ENCODE measurements at places on chromosomes 3 and 15.

DNA sequence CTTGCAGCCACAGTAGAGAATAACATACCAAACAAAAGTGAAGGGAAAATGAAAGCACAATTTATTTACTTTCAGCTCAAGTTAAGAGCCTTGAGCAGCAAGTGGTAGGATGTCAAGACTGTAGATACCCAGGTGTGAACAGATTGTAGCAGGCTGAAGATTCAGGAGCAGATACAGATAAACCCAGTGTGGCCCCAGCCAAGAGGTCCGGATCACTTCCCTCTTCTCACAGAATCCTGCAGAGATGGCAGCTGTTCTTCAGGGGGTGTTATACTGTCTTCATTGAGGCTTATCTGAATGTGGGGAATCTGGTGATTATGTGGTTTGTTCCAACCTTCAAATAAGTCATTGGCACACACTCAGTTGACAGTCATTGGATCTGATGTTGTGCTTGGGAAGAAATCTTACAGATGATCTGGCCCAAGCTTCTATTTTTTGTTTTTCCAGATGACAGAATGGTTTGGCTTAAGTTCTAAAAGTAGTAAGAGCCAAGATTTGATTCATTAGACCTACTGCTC, 2.2 kb downstream of the STARD9 start:
- DNase-seq = no peak

DNA sequence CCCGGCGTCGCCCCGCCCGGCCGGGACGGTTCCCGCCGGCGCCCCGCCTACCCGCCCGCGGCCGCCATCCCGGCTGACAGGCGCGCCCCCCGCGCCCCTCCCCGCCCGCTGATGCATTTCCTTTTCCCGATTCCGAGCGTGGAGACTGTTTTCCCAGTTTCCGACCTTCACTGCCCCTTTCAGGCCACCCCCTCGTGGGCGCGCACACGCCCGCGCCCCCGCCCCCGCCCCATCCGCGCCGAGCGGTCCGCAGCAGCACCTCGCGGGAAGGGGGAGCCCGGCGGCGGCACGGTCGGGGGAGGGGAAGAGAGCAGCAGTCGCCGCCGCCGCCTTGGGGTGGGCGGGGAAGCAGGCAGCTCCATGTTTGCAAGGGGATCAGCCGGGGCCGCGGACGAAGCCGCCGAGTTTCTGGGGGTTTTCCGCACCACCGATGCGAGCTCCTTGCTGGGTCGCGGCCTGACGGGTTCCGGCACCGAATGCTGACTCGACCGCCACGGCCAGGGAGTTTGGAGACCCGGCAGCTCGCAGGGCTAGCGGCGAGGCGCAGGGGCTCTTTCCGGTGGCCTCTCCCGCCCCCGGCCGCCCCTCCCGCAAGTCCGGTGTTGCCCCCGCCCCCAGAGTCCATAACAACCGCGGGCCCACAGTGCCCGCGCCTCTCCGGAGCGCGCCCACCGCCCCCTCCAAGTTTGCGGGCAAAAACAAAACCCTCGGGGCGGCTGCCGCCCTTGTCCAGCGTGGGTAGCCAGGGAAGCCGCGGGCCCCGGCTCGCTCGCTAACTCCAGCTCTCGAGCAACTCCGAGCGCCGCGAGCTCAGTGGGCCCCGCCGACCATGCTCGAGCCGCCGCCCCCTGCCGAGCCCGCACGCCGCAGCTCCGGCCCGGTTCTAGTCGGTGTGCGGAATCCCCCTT, 3.2 kb upstream of the SIN3A start:
- peak; percentile 32 for DNase-seq

DNA sequence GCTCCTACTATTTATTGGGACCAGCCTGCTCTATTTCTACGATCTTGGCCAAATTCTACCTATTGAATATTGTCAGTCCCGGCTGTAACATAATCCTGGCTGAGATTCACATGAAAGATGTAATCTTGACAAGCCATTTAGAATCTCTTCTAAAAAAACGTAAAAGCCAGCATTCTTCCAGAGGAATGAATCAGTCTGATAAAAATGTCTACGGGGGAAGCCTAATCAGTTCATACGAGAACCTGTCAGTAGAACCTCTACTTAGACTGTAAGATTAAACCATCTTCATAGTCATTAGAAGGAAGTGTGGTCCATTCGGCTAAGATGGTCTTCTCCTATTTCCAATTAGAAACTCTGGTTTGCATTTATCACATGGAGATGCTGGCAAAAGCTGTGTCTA, 147.2 kb upstream of the WNT5A start:
- no peak for DNase-seq

DNA sequence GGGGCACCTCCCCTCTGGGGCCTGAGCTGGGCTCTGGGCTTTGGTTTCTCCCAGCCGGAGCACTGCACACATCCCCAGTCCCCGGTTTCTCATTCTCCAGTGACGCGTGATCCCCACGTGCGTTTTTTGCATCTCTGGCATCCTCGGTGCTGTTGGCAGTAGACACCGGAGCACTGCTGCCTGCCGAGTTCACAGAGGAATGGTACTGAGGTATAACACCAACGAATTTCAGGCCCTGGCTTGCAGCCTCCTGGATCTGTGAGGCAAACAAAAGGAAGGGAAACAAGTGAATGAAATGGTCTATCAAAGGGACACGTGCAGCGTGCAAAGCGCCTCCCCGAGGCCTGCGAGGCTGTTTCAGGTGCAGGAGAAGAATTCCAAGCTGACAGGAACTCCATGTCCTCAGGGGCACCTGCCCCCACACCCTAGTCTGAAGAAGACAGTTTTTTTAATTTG, 112.9 kb downstream of the OXNAD1 start:
- no peak for DNase-seq

DNA sequence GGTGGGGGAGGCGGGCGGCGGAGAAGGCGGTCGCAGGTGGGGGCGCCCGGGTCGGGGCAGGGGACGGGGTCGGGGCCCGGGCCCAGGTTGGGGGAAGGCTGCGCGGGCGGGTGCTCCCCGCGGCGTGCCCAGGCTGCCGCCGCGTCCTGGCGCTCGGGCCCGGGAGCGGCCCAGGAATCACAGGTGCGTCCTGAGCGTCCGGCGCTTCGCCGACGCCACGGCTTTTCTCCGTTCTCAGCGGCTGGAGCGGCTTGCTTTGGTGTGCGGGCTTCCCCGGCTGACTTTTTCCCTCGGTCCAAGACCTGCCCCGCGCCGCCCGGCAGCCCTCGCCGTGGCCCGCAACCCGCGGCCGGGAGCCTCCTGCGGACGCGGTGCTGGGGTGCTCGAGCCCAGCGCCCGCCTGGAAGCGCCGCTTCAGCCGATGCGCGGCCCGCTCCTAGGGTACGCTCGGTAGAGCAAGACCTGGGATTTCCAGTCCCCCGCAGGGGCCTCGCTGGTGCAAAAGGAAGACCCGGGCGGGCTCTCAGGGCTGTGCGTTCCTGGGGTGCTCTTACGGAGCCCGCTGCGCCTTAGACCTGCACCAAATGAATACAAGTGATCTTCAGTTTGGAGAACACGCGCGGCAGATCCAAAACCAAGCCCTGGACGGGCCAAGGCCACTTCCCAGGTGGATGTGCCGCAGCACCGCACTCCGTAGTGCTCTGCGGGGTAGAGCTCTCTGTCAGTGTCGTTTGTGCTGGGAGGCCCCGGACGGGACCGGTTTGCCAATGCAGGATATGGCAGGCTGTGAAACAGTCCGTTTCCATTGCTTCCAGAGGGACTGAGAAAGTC, 639 bp downstream of the NIPA1 start:
- no peak for DNase-seq

DNA sequence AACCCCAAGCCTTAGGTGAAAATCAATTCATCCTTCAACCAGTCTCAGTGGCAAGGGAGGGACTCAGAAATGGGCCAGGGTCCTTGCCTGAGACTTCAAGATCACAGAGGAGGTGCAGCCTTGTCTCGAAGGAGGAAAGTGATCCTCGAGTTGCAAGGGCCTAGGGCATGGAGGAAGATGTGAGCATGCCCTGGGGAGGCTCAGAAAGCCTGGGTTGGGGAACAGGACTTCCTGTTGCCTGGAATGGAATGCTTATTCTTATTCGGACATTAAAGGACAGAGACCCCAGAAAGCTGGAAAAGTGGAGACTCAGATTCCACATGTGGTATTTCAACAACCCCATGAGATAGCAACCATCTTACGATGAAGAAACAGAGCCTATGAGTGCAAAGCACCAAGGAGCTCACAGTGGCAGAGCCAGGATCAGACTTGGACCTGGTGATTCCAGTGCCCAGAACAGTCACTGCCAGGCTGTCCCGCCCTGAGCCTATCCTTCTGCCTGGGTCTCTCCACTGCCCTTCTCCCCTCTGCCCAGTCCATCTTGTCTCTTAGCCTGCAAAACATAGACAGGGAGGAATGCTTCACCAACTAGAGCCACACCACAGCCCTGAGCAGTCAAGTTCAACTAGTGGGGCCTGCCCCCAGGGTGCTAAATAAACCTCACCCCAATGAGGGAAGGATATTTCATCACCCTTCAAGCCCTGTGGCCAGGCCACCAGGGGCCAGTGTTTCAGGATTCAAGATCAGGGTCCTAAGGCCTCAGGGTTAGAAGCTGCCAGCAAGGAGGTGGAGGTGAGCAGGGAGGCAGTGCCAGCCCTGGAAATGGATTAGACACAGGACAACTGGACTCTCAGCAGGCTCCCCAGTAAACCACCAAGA, 21.9 kb downstream of the DAPK2 start:
- no peak for DNase-seq

- no peak for DNase-seq
Observed at GRCh38 chr3:184672977-184673870, 38.6 kb downstream of the MAGEF1 start.

- DNase-seq = no peak
Observed at GRCh38 chr3:186754006-186754405, 29.4 kb upstream of the EIF4A2 start.

- DNase-seq = no peak
Observed at GRCh38 chr15:75671730-75672602, 24.3 kb downstream of the SNX33 start.

GRCh38 chr3:42979044-42979972, at the start of gene GASK1A:
GASK1A (plus strand) TSS chr3:42979311; CDS start chr3:42979643, 332 bp downstream.
- DNase-seq = no peak

- no peak for DNase-seq
Observed at GRCh38 chr3:169596126-169596525, 67.4 kb downstream of the MECOM start.

DNA sequence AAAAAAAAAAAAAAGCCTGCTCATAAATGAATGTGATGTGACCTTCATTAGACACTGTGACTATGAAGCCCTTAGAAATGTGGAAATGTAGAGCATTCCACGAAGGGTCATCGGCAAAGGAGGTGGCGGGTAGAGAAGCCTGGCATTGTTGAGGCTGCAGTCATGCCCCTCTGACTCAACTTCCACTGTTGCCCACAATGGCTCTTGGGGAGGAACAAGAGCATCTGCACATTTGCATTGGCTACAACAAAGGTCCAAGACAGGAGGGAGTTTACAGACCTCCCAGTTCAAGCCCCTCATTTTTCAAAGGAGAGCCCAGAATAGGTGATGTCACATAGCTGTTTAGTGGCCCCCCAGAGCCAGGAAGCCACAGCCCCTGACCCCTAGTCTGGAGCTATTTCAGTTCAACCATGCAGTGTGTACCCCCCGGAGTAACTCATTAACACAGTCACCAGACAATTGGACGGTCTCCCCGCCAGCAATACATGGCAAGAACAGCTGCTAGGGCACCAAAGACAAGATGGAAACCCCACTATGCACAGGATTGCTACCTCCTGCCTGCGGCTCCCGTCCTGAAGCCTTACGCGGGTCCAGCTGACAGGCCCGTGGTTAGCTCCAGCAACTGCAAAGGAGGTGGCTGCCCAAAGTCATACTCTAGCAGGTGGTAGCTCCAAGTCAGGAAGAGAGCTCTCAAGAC, 56.2 kb downstream of the SH3BP5 start:
- DNase-seq = no peak

GRCh38 chr3:183697610-183698317, at the start of gene YEATS2:
YEATS2 (plus strand) TSS chr3:183697797; CDS start chr3:183715163, 17,366 bp downstream.
- no peak for DNase-seq

- DNase-seq = no peak
Observed at GRCh38 chr15:78167227-78167888, 18.2 kb downstream of the IDH3A start.

DNA sequence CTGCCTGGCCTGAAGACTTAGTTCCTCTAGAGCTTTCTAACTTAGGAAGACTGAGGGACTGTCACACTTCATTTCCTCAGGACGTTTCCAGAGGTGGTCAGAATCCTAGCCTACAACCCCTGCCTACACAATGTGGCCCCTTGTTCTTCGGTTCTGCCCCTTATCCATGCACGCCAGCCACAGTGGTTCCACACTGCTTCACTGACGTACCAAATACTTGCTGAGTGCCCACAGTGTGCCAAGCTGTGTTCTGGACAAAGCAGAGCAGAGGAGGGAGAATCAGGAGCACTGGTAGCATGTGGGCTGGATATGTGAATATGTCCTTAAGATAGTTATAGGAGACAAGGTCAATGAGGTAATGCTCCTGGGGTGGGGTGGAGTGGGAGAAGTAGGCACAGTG, 70.5 kb upstream of the SAMMSON start:
- DNase-seq = no peak

- DNase-seq = no peak
Observed at GRCh38 chr15:39478996-39479395, 101.9 kb upstream of the THBS1 start.

GRCh38 chr3:166472015-166472414, 634.8 kb upstream of the BCHE start:
- no peak for DNase-seq

- DNase-seq = no peak
Observed at GRCh38 chr3:58217209-58217811, 6.5 kb upstream of the DNASE1L3 start.

GRCh38 chr3:23994244-23994569, 49.1 kb downstream of the NR1D2 start:
- no peak for DNase-seq

- no peak for DNase-seq
Observed at GRCh38 chr3:53544357-53544756, 49.9 kb downstream of the CACNA1D start.

DNA sequence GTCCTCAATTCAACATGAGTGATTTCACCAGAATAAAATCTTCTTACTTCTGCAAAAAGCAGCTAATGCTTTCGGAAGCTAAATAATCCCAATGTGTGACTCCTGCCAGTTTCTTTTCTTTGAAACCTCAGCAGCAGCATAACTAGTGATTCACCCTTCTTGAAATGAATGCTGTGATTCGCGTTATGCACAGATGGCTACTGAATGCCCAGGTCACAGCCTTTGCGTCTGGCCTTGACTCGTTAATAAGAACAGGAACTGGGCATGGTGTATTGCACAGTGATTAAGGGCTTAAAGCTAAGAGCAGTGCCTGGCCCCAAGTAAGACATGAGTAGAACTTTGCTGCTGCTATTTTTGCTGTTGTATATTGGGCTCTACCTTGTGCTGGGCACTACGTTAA, 19.0 kb downstream of the CGNL1 start:
- DNase-seq = no peak

- DNase-seq = no peak
Observed at GRCh38 chr15:99399618-99400017, 148.3 kb downstream of the LRRC28 start.

- no peak for DNase-seq
Observed at GRCh38 chr3:192129586-192129985, 597.8 kb downstream of the FGF12 start.
